Sigmoid colon (tissue), 7 donors: ENCODE measurements at places on chromosomes 6 and 20. TPM values are rescaled to one million over a fixed set of nuclear protein-coding genes. Genes with fewer than 3 reads are reported as not detected.

The HS3ST5 gene
- total RNA-seq: 0.28 TPM

The FAM184A gene
- 5.3 TPM for total RNA-seq

The RAET1G gene
- total RNA-seq: not detected

The ADTRP gene
- total RNA-seq: not detected

The RNF5 gene
- 82.8 TPM for total RNA-seq

The EYA2 gene
- 1.2 TPM for total RNA-seq

DNA sequence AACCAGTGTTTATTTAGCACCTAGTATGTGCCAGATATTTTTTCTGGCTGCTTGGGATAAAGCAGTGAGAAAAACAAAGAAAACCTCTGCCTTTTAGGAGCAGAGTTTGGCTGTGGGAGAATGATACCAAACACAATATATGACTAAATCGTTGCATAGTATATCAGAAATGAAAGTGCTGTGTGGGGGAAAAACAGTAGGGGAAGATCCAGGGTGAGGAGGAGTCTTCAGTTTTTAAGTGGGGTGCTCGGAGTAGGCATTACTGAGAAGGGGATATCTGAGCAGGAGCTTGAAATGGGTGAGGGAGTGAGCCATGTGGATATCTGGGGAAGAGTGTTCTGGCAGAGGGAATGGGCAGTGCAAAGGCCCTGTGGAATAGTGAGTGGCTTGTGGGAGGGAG, 23.0 kb downstream of the TAF8 start:
- peaks cover 39% of the 10 kb centered on the region for H3K36me3 ChIP-seq
- no peak for DNase-seq
- no peak overlapping the region for H3K4me3 ChIP-seq

- H3K27ac ChIP-seq: no peak overlapping the region
- DNase-seq: no peak
- H3K4me1 ChIP-seq: no peaks in the 10 kb centered on the region
- H3K4me3 ChIP-seq: no peak overlapping the region
- H3K36me3 ChIP-seq: no peaks in the 10 kb centered on the region
- H3K27me3 ChIP-seq: no peaks in the 10 kb centered on the region
These were observed 72.7 kb downstream of the CCDC170 start for GRCh38 chr6:151566557-151566956.

DNA sequence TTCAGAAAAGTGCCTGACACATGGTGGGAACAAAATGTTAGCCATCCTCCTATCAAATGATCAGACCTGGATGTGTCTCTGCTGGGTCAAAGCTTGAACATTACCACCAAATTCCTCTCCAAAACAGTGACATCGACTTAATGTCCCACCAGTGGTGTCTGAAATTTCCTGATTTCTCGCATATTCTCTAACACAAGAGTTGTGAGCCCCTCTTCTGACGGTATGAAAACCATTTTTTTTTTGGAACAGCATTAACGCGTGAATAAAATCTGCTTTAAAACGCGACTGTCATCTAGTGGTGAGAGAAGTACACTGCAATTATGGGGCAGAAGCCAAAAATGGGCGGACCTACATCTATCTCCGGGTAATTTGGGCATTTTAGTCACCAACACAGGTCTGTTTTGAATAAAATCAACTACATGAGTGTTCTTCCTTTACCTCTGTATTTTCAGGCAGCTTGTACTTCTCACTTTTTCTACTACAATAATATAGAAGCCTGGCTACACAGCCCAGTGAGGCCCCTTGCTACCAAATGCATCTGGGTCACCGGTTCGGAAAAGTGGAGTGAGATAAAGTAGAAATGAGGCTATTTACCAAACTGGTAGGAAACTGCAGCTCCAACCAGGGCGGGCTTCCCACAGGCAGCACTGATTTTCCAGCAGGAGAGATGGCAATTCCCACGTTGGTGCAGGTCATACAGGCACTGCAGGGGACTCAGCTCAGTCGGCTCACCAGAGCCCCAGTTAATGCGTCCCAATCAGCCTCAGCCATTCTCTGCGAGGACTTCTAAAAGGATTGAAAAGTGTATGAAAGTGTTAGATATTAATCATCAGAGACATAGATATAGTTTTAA, 27.4 kb downstream of the MGME1 start:
- H3K4me3 ChIP-seq: no peak overlapping the region
- no peak overlapping the region for H3K27ac ChIP-seq
- no peaks in the 10 kb centered on the region for H3K4me1 ChIP-seq
- no peaks in the 10 kb centered on the region for H3K36me3 ChIP-seq

GRCh38 chr20:23118766-23119165, 32.6 kb upstream of the CD93 start:
- no peaks in the 10 kb centered on the region for H3K27me3 ChIP-seq
- H3K36me3 ChIP-seq: no peaks in the 10 kb centered on the region
- H3K27ac ChIP-seq: no peak overlapping the region
- no peak overlapping the region for H3K4me3 ChIP-seq
- no peaks in the 10 kb centered on the region for H3K4me1 ChIP-seq

DNA sequence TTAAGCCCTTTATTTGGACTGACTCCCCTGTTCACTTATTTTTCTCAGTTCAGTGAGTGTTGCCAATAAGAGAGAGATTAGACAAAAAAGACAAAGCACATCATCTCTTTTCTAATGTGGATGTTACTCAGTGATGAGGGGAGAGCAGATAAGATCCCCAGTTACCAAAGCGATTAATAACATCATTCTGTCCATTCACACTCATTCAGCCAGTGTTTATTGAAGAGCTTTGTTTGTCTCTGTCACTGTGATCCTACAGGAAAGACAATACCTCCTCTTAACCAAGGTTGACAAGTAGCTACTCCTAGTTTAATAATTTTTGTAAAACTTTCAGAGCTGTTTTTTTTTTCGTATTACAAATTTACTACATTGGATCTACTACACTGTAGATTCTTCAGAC, 163.0 kb downstream of the EYA4 start:
- H3K27ac ChIP-seq: no peak overlapping the region
- no peak overlapping the region for H3K4me3 ChIP-seq
- H3K36me3 ChIP-seq: no peaks in the 10 kb centered on the region
- no peaks in the 10 kb centered on the region for H3K27me3 ChIP-seq
- no peak for DNase-seq

DNA sequence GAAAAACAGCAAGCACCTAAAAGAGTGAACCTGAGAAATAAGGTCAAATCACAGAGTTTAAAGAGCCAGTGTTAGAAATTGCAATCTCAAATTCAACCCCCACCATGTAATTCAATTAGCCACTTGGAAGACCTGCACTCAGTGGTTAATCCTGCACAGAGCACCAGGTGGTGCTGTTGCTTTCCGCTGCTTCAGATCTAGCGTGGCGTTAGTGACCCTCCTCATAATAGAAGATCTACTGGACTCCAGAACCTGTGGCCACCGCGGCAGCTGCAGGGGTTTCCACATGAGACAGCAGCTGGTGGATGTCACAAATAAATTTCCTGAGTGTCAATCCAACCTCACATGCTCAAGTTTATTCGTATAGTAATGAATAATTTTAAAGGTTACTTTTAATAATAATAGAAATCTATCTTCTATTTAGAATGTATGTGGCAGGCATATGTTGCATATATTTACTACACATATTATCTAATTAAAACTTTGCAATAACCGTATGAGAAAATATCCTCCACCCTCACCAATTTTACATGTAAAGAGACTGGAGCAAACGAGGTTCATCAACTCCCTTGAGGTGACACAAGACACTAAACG, 84.4 kb downstream of the SYNE1 start:
- H3K36me3 ChIP-seq: no peaks in the 10 kb centered on the region
- H3K4me3 ChIP-seq: no peak overlapping the region
- peak; percentile 75 for DNase-seq
- H3K27me3 ChIP-seq: no peaks in the 10 kb centered on the region
- no peak overlapping the region for H3K27ac ChIP-seq

GRCh38 chr20:19670829-19671228, 87.2 kb upstream of the RIN2 start:
- H3K27me3 ChIP-seq: no peaks in the 10 kb centered on the region
- no peak for DNase-seq
- no peaks in the 10 kb centered on the region for H3K36me3 ChIP-seq

DNA sequence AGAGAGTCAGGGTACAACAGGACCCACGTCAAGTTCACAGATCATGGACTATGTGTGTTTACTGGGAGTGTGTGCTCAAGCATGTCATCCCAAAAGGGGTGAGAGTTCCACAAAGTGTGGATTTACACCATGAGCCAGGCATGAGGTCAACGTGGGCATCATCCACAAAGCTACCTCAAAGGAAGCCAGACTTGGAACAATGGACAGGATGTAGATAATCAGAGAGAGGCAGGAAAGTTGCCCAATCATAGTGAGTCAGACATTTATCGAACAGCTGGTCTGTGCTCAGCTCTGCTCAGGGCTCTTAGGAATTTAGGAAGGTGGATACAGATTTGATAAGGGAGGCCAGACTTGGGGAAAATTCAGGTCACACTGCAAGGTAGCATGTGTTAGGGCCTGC, 317.2 kb upstream of the CDYL start:
- H3K27ac ChIP-seq: peak overlapping the region; percentile 69
- H3K4me1 ChIP-seq: peaks cover 13% of the 10 kb centered on the region
- H3K27me3 ChIP-seq: no peaks in the 10 kb centered on the region
- H3K4me3 ChIP-seq: no peak overlapping the region
- H3K36me3 ChIP-seq: no peaks in the 10 kb centered on the region
- DNase-seq: no peak

GRCh38 chr6:155340464-155341129, 26.3 kb upstream of the TFB1M start:
- H3K27me3 ChIP-seq: no peaks in the 10 kb centered on the region
- H3K27ac ChIP-seq: no peak overlapping the region
- DNase-seq: no peak
- no peaks in the 10 kb centered on the region for H3K4me1 ChIP-seq
- no peaks in the 10 kb centered on the region for H3K36me3 ChIP-seq

- H3K4me1 ChIP-seq: no peaks in the 10 kb centered on the region
- no peaks in the 10 kb centered on the region for H3K36me3 ChIP-seq
- H3K4me3 ChIP-seq: no peak overlapping the region
- H3K27me3 ChIP-seq: no peaks in the 10 kb centered on the region
These were observed 96.6 kb upstream of the LOC128125822 start for GRCh38 chr6:63475707-63476106.

- no peaks in the 10 kb centered on the region for H3K4me1 ChIP-seq
- H3K27me3 ChIP-seq: no peaks in the 10 kb centered on the region
- H3K36me3 ChIP-seq: no peaks in the 10 kb centered on the region
- DNase-seq: no peak
- no peak overlapping the region for H3K4me3 ChIP-seq
- no peak overlapping the region for H3K27ac ChIP-seq
These were observed 312.6 kb upstream of the CITED2 start for GRCh38 chr6:139687055-139687454.

DNA sequence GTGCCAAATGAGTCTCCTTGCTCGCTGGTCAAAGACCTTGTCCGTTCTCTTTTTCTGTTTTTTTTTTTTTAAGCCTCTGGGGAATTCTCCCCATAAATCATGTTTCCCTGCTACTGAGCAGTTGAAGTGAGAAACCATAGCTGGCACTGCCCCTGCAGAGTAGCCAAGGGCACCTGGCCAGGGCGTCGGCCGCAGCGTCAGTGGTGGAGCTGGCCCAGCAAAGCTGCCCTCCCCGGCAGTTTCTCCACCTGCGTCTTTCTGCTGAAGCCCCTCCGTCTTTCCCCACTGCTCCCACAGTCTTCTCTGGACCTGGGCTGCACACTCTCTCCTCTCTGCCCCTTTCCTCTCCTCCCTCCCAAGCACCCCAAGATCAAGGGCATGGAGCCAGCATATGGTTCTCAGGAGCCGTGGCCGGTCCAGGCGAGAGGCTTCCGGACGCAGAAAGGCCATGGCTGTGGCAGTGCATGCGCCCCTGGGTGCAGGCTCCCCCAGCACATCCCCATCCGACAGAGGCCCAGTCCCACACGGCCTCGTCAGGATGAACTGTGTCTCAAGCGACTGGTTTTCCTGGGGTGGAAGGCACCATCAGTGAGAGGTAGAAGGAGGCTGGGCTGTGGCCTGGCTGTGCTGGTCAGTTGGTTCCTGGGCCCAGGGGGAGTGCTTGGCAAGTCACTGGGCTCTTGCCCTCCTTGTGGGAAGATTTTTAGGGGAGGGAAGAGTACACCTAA, 218.1 kb downstream of the ERMARD start:
- DNase-seq: peak; percentile 46
- H3K27me3 ChIP-seq: no peaks in the 10 kb centered on the region
- no peak overlapping the region for H3K27ac ChIP-seq
- no peaks in the 10 kb centered on the region for H3K4me1 ChIP-seq
- no peak overlapping the region for H3K4me3 ChIP-seq
- no peaks in the 10 kb centered on the region for H3K36me3 ChIP-seq

GRCh38 chr6:30769088-30769852, 24.9 kb upstream of the IER3 start:
- peaks cover 43% of the 10 kb centered on the region for H3K4me1 ChIP-seq
- H3K27me3 ChIP-seq: no peaks in the 10 kb centered on the region
- H3K27ac ChIP-seq: peak overlapping the region; percentile 60
- no peak overlapping the region for H3K4me3 ChIP-seq
- DNase-seq: peak; percentile 91
